AG04450 (cell line): ENCODE measurements at places on chromosomes 2 and 18. TPM values are rescaled to one million over a fixed set of nuclear protein-coding genes. Genes with fewer than 3 reads are reported as not detected.

DNA sequence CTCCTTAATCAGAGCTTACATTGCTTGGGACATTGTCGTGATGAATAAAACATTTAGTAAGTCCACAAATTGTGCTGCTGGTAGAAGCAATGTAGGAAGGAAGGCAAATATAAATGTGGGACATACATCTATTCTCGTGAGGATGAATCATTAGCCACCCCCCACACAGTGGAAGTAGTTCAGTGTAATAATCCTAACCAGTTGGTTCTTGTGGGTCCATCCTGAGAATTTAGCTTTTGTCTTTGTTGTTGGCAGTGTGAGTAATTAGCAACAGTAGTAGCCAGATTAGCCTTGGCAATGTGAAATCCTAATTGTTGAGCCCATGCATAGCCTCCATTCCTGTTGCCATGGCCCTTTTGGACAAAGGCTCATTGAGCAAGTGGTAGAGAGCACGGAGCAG, 532.1 kb downstream of the FBXO15 start:
- no peak for DNase-seq

DNA sequence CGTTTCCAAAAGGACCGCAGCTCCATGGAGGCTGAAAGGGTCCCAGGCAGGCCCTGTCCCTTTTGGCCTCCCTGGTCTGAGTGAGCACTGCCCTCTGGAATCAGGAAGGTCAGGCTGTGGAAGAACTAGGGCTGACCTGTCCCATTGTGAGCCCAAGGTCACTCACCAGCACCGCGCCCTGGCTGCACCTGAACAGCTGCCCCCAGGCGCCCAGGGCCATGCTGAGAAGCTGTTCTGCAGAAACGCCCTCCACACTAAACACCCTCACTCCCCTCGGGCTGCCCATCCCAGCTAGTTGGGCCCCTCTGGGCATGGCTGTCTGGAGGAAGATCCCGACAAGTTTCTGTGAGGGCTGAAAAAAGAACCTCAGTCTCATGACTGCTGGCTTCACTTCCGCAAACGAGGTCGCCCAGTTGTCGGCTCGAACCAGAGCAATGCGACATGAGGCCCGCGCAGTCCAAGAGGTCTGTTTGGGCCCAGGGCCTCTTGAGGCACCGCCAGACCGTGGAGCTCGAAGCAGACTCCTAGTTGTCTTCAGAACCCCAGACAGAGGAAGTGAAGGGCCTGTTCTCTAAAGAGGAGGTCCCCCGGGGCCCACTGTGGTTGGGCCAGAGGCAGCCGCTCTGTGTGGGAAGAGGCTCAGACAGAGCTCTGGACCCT, 64.4 kb downstream of the INPP5D start:
- DNase-seq: no peak

DNA sequence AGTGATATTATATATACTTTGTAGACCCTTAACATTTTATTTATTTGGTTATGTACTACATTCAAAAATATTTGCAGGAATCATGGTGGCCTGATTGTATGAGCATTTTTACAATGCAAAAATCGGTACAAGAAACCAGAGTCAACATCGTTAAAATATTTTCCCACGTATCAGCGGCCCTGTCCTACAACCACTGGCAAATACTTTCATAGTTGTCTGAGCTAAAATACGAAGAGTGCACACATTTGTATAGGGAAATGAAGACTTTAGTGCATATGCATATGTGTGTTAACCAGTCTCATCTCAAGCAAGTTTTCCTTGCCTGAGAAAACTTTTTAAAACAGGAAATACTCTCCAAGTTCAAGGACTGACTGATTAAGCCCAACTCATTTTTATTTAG, 35.9 kb downstream of the CCDC102B start:
- no peak for DNase-seq

DNA sequence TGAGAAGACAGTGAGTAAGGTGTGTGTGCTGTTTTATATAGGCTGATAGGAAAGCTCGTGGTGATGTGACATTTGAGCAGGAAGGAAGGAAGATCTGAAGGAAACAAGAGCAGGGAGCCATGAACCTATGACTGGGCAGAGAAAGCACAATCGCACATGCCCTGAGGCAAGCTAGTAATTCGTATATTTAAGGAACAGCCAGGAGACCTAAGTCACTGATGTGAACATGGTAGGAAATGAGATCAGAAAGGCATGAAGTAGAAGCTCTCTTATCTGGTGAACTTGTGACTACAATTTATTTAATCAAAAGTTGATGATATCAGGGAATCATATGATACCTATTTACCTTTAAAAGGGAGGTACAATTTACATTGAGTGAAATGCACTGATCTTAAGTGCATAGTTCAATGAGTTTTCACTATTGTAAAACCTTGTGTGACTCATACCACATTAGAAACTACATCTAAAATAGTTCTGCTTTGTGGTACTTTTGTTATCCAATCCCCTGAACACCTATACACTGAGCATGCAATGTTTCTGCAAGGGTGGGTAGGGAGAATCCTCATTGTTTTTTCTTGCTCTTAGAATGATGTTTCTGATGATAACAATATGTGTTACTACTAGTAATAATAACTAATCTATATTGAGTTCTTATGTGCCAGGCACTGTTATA, 67.5 kb downstream of the GALNT13 start:
- DNase-seq: no peak

DNA sequence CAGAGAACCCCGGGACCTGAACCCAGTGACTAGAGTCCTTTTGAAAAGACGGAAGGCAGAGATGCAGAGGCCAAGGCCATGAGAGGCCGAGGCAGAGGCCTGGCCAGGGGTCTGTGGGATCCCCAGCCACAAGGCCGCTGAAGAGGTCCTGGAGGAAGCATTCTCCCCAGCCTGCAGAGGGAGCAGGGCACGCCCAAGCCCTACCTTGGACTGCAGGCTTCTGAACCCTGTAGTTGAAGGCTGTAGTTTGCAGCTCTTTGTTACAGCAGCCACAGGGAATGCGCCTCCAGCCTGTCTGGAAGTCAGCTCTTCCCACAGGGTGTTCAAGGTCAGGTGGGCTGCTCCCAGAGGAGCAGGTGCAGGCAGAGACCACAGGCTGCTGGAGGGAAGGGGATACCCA, 22.1 kb upstream of the PXDN start:
- DNase-seq: no peak

CFAP65 gene
- not detected in 2 replicates for polyA plus RNA-seq
